ENCODE measurements at places on chromosomes 4 and X.

GRCh38 chr4:178789279-178789678 lies 1347.0 kb upstream of the AGA start:
- no peak for DNase-seq

DNA sequence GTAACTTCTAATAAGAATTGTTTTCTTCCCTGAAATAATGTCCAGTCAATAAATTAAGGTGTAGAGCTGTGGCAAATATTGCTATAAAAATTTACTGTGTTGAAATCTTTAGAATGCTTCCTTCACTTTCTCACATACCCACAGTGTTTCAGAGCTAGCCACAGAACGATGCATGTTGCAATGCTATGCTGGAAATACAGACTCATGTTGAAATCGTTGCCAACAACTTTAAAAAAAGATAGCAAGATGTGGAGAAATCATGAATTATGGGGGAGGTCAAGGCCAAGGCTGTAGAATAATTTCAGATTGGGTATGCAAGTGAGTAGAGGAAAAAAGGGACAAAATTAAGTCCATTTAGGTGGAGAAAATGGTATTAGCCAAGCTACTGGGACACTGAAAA lies 204.8 kb downstream of the VEGFC start:
- no peak for DNase-seq

- DNase-seq: no peak
Measured at GRCh38 chr4:143347484-143348111, 10.9 kb downstream of the GAB1 start.

DNA sequence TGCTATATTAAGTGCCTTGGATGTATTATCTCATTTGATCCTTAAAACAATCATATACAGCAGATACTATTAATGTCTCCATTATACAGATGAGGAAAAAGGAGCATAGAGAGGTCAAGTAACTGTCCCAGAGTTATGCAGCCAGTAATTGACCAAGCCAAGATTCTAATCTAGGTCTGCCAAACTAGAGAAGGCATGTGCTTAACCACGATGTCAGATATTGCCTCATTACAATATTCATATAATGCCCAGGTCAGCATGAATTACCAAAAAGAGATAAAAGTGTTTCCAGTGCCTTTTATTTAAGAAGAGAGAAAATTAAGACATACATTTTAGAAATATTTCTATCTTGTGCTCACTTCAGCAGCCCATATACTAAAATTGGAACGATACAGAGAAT lies 7.1 kb downstream of the ARHGEF6 start:
- no peak for DNase-seq

DNA sequence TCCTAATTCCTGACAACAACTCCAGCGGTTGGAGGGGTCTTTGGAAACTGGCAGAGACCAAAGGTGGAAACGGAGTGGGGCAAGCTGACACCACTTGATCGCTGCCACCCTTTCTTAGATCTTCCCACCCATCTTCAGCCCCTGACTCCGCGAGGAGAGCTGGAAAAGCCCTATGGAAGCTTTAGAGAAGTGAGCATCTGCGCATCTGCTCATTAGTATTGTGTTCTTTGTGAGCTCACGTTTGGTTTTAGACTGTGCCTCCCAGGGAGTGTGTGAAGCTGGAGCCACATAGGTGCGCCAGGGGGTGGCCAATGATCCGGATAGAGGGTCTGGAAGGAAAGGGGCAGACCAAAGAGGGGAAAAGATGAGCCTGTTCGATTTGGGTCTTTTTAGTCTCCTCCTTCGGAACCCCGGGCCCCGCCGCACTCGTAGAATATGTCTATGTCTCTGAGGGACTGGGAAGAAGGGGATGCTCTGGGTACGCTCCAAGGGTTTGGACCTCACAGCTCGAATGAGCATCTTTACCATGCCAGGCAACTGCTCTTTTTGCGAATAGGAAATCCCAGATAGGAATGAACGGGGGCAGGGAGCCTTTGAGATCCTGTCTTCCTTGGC lies 578 bp upstream of the DKK2 start:
- DNase-seq: no peak

- DNase-seq: no peak
Measured at GRCh38 chr4:87803421-87803820, 4.1 kb downstream of the IBSP start.

DNA sequence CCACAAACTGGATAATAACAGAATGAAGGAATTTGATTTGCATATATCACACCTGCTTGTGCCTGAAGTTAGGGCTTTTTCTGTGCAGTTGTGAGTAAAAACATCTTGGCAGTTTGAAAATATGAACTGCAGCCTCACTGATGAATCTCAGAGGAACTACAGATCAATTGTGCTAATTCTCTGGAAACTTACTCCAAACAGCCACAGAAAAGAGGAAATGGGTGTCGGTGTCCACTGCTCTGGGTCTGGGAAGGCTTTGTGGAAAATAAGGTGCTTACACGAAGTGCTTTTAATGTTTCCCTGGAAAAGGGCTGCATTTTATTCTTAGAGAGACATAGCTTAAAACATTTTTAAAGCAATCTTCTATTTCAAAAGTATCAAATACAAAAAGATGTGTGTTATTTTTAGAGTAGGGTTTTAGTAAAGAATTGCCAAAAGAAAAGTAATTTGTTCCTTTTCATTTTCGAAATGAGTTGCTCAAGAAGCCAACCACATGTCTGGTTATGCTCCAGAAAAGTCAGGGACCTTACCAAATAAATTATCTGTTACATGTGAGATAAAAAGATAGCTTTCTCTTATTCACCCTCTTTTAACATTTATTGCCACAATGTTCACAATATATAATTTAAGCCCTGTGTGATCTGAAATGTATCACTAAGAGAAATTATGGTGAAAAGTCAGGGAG lies 240.1 kb downstream of the FRAS1 start:
- no peak for DNase-seq

GRCh38 chr4:17511051-17511450 lies 839 bp downstream of the QDPR start:
- DNase-seq: no peak

DNA sequence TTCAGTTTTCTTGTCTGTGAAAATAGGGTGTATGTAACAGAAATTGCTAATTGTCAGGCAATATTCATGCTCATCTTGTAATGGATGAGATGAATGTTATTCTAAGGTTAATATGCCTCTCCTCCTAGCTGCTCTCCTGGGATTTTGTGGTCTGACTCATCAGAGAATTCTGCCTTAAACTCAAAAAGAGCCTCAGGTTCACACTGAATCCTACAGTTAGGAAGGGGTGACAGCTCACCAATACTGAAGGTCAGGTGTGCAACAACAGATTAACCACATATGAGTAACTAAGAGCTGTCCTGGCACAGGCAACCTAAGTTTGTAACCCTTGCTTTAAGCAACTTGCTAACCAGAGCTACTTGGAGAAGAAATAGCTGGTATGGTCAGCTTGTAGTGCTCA lies 197.7 kb downstream of the SPATA18 start:
- no peak for DNase-seq

DNA sequence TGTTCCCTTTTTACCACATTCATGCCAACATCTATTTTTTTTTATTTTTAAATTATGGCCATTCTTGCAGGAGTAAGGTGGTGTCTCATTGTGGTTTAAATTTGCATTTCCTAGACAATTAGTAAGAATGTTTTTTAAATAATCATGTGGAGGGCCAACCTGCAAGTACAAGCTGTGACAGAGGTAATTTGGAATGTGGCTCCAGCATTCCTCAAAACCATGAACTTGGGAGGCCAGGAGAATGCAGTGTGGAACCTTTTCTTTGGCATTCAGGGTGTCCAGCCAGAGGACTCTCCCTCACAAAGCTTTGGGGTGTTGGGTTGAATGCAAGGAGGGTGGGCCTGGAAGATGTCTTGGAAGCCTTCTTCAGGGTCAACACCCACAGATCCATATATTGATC lies 7.3 kb upstream of the TMEM185A start:
- DNase-seq: no peak

DNA sequence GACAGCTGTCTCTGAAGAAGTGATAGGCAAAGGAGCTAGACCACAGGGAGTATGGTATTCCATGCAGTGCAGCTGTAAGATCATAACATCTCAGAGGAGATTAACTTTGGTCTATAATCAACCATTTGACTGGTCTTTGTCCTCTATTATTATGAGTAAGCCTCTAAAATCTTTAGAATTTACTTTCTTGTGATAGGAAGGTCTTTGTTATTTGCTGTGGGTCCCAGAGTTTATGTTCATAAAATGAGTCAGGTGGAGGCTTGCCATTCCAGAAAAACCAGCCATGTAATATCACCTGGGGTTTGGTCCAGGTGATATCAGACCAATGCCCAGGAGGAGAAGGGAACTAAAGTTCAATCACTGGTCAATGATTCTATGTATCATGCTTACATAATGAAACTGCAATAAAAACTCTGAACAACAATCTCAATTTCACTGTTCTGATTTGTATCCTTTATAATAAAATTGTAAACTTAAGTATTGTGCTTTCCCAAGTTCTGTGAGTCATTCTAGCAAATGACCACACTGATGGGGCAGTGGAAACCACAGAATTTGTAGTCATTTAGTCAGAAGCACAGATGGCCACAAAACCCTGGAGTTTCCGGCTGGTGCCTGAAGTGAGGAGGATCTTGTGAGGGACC lies 239.6 kb upstream of the TRAM1L1 start:
- DNase-seq: no peak

DNA sequence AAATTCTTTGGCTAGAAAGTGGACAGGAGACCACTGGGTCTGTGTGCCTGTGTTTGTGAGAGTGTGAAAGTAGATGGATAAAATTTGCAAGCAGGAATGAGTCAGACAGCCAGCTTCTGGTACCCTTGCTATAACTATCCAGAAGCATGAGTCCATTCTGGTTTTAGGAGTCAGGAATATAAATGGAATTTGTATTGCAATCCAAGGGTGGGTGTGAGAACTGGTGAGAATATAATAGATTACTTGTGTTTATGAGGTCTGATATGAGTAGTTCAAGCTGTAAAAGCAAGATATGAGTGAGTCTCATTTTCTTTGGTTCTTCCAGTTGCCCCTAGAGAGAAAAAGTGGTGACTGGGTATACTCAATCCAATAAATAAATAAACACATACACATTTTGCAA lies 212.7 kb upstream of the TAPT1 start:
- DNase-seq: no peak

- peak; percentile 19 for DNase-seq
Measured at GRCh38 chr4:184251670-184251980, 34.0 kb upstream of the ENPP6 start.

Measured in stimulated activated CD4-positive, alpha-beta T cell treated with anti-CD3 and anti-CD28 coated beads, Interleukin-2, amount 100 ng/mL, for 24 hours (primary cell).